ENCODE measurements at places on chromosomes 4 and X.

DNA sequence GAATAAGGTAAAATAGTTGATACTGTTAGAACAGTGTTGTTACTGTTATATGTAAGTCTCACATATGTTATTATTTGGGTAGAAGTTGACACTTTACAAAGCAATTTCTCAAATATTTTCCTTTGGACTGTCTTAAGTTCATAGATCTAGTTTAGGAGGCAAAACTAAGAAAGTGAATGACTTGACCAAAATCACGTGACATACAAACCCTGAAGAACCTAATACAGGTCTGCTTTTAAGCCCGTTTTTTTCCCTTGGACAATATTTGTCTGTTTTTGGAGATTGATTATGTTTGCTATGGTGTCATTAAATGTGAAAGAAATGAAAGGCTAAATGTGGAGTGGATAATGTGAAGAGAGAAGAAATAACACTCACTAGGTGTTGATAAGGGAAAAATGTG, 644.9 kb upstream of the PITX2 start:
- H3K36me3 ChIP-seq = no peaks in the 10 kb centered on the region
- no peak for DNase-seq
- peaks cover 20% of the 10 kb centered on the region for H3K4me1 ChIP-seq
- no peak overlapping the region for H3K27ac ChIP-seq

DNA sequence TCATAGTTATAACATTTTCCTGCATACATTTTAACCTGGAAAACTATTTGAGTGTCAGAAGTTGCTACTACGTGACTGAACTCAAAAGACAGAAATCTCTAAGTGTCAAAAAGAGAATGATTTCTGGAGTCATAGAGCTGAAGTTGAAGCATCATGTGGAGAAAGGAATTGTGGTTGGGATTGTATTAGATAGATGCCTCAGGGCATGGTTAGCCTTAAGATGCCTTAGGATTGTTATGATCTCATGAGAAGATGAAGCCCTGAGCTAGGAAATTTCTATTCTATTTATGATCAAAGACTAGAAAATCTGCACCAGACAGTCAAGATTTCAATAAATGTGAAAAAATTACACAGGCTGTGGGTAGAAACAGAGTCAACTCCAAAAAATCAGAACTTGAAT, 20.2 kb downstream of the EPGN start:
- no peak overlapping the region for H3K4me3 ChIP-seq
- no peaks in the 10 kb centered on the region for H3K4me1 ChIP-seq
- peaks cover 38% of the 10 kb centered on the region for H3K27me3 ChIP-seq
- DNase-seq = no peak

GRCh38 chrX:49177338-49177833, 5.7 kb downstream of the PLP2 start:
- H3K27ac ChIP-seq = peak overlapping the region; percentile 38
- H3K27me3 ChIP-seq = no peaks in the 10 kb centered on the region
- H3K4me1 ChIP-seq = peaks cover 6% of the 10 kb centered on the region
- peaks cover 36% of the 10 kb centered on the region for H3K36me3 ChIP-seq
- no peak overlapping the region for H3K4me3 ChIP-seq
- no peak for DNase-seq

GRCh38 chr4:4639370-4639769, 97.5 kb upstream of the STX18 start:
- H3K27me3 ChIP-seq = no peaks in the 10 kb centered on the region
- H3K36me3 ChIP-seq = no peaks in the 10 kb centered on the region
- no peak overlapping the region for H3K4me3 ChIP-seq
- H3K4me1 ChIP-seq = no peaks in the 10 kb centered on the region

- H3K4me1 ChIP-seq = no peaks in the 10 kb centered on the region
- no peak for DNase-seq
- H3K36me3 ChIP-seq = no peaks in the 10 kb centered on the region
- H3K4me3 ChIP-seq = no peak overlapping the region
- no peak overlapping the region for H3K27ac ChIP-seq
These were observed 40.9 kb upstream of the PRDM8 start for GRCh38 chr4:80156410-80156809.

- no peak for DNase-seq
- H3K36me3 ChIP-seq = peaks cover 19% of the 10 kb centered on the region
- H3K27me3 ChIP-seq = no peaks in the 10 kb centered on the region
- H3K4me1 ChIP-seq = peaks cover 14% of the 10 kb centered on the region
These were observed 15.4 kb downstream of the CMC4 start for GRCh38 chrX:155055494-155055893.

All from left ventricle myocardium inferior (tissue), 1 donor.